NCI-H460 (cell line): ENCODE measurements at places on chromosomes 13 and 19. TPM values are rescaled to one million over a fixed set of nuclear protein-coding genes. Genes with fewer than 3 reads are reported as not detected.
A peak's percentile ranks its signal among the peaks of the same experiment; 100 is the strongest.

DNA sequence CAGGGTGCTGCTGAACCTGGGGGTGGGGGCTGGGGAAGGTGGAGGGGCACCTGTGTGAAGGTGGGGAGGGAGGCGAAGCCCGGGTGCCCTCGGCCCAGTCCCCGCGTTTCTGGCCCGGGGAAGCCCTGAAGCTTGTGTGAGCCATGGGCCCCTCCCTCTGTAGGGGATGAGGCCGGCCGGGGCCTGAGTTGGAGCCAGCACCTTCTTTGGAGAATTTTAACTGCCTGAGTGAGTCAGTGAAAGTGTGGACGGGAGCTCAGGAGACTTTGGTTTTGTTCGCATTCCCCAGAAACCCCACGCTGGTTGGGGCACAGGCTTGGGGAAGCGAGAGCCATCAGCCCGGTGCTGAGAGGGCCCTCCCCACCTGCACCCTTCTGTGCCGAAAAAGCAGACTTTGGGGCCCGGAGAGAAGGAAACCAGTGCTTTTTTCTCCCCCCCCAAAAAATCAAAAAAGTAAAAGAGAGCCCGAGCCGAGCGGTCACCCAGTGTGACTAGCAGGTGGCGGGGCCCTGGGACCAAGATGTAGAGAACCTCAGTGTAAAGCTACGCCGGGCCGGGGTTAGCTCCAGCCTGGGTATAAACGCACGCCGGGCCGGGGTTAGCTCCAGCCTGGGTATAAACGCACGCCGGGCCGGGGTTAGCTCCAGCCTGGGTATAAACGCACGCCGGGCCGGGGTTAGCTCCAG lies 45.1 kb downstream of the TMEM255B start:
- no peak for DNase-seq

GRCh38 chr13:93750676-93751075 lies 524.1 kb downstream of the GPC6 start:
- no peak for DNase-seq

DNA sequence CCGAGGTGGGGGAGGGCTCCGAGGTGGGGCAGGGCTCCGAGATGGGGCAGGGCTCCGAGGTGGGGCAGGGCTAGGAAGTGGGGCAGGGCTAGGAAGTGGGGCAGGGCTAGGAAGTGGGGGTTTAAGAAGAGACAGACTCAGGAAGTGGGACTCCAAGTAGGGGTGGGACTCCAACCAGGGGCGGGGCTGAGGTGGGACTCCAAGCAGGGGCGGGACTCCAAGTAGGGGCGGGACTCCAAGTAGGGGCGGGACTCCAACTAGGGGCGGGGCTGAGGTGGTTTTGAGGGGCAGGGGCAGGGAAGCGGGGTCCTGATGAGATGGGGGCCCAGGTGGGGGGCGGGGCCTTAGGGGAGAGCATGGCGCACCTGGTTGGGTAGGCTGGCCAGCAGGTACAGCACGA lies 13.6 kb downstream of the CFD start:
- peak; percentile 75 for DNase-seq

- DNase-seq: no peak
Observed at GRCh38 chr13:59545007-59545406, 618.7 kb downstream of the DIAPH3 start.

DNA sequence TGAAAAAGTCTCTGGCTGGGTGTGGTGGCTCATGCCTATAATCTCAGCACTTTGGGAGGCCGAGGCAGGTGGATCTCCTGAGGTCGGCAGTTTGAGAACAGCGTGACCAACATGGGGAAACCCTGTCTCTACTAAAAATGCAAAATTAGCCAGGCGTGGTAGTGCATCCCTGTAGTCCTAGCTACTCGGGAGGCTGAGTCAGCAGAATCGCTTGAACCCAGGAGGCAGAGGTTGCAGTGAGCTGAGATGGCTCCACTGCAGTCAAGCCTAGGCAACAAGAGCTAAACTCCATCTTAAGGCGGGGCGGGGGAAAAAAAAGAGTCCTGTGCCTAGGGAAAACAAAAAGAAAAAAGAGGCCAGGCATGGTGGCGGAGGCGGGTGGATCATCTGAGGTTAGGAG lies 2.2 kb downstream of the ZNF43 start:
- DNase-seq: no peak

PRODH2 gene
- not detected in 2 replicates for total RNA-seq

GARIN5A gene
- 0.26 and 0.92 TPM in 2 replicates for total RNA-seq
